EL (cell line): ENCODE measurements at places on chromosomes 5 and 9.

- DNase-seq = no peak
Observed at GRCh38 chr5:81756016-81756415, 5.1 kb upstream of the SSBP2 start.

DNA sequence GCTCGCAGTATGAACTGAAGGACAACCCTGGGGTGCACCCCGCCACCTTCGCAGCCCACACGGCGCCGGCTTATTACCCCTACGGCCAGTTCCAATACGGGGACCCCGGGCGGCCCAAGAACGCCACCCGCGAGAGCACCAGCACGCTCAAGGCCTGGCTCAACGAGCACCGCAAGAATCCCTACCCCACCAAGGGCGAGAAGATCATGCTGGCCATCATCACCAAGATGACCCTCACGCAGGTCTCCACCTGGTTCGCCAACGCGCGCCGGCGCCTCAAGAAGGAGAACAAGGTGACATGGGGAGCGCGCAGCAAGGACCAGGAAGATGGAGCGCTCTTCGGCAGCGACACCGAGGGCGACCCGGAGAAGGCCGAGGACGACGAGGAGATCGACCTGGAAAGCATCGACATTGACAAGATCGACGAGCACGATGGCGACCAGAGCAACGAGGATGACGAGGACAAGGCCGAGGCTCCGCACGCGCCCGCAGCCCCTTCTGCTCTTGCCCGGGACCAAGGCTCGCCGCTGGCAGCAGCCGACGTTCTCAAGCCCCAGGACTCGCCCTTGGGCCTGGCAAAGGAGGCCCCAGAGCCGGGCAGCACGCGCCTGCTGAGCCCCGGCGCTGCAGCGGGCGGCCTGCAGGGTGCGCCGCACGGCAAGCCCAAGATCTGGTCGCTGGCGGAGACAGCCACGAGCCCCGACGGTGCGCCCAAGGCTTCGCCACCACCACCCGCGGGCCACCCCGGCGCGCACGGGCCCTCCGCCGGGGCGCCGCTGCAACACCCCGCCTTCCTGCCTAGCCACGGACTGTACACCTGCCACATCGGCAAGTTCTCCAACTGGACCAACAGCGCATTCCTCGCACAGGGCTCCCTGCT lies 3.8 kb downstream of the IRX1 start:
- no peak for DNase-seq

- no peak for DNase-seq
Observed at GRCh38 chr5:178150977-178151734, 2.5 kb downstream of the NHP2 start.

DNA sequence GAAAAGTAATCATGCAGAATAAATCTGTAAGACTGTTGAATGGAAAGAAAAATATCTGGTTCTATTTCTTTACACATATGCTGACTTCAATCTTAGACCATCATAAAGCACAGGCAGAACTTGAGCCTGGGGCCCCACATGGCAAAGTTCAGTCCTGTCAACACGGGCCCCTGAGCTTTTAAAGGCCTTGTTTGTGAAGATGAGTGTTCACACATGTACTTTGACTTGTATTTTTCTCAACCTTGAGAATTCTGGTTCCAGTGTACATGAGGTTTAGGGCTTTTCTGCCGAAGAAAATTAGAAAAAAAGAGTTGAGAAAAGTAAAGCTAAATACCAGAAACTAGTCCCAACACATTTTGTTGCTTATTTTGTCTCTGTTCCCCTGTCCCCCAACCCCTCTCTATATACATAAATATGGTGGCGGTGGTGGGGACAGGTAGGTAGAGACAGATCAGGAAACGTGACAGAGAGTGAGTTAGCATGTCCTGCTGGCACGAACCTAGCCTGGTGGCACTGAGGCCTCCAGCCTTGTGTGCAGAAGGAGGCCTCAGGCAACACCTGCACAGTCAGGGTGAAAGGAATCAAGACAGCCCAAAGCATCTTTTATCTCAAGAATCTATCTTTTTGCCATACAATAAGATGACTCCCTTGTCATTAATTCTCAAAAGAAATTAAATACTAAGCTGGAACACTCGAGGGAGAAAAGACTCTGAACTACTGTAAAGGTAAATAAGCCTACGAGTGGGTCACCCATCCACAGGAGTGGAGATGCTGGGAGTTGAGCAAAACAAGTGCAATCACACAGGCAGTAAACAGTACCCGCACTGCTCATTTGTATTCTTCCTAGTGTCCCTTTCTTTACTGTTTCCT lies 22.9 kb downstream of the LIFR start:
- no peak for DNase-seq

DNA sequence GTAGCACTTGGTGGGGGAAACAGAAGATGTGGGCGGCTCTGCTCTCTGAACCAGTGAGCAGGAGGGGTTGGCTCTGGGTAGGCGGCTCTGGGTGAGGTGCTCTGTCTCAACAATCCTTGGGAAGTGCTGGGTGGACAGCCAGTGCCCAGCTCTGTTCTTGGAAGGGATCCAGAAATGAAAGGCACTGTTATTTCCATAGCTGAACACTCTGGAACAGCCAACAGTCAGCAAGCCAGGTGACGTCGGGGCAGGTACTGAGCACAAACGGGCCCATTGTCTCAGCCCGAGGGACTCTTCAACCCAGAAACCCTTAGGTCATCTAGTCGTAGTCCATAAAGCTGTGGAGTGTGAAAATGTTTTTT lies 36.3 kb downstream of the OLFM1 start:
- DNase-seq = no peak

- no peak for DNase-seq
Observed at GRCh38 chr5:140647042-140647419, 399 bp downstream of the NDUFA2 start.

DNA sequence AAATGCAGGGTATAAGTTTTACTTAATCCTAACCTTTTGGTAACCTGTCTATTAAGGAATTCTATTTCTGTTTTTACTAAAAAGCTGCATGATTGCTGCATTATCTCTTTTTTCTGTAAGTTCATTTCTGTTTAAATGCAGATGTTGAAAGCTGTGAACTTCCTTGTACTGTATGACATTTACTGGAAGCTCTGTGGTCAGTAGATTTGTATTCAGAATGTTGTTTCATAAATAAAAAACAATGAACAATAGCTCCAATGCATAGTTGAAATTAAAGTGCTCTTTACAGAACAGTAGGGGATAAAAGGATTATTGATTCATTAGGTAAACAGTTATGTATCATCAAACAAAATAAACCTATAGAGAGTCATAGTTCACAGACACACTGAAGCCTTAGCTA lies 46.5 kb upstream of the FKTN start:
- no peak for DNase-seq

DNA sequence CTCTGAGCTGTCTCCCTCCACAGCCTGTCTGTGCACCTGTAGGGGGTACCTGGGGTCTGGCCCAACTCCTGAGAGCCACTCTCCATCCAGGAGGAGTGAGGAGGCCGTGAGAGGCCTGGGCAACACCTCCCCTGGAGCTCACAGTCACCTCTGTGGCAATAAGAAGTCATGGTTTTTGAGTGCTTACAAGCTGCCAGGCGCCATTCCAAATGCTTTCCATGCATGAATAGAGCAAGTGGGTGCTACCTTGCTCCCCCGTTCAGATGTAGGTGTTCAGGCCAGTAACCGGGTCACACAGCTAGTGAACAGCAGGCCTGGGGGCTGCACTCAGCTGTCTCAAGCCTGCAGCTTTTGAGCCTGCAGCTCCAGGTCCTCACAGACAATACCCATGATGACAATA lies 30.6 kb downstream of the CORO2A start:
- no peak for DNase-seq

DNA sequence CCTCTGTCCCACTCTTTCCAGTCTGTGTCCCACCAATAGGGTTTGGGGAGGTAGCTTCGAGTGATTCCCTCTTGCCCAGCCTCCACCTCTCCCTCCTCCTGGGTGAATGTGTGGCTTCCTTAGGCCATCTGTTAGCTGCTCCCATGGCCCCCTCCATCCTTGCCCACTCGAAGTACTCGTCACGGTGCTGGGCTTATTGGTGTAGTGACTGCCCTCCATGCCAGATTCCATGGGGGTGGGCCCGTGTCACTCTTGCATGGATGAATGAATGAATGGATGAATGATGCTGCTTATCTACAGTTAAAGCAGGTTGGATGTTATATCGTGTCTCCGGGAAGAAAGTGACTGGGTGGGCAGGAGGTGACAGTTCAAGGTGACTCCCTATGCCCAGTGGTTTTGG lies 19.1 kb downstream of the HMCN2 start:
- DNase-seq = no peak

GRCh38 chr9:37719526-37719925 lies 34.1 kb upstream of the TRMT10B start:
- no peak for DNase-seq

- DNase-seq = no peak
Observed at GRCh38 chr5:3729631-3730030, 134.0 kb downstream of the IRX1 start.

GRCh38 chr5:96332535-96333366 lies 100.3 kb downstream of the PCSK1 start:
- no peak for DNase-seq
